ENCODE measurements at places on chromosomes 1 and 21. TPM values are rescaled to one million over a fixed set of nuclear protein-coding genes. Genes with fewer than 3 reads are reported as not detected.
A peak's percentile ranks its signal among the peaks of the same experiment; 100 is the strongest.

Gene NPR1
- total RNA-seq: 7.1 TPM

Gene RIPK4
- total RNA-seq: 8.2 TPM

Gene FCRL6
- total RNA-seq: 0.23 TPM

Gene CNR2
- not detected for total RNA-seq

Gene ILDR2
- 3.3 TPM for total RNA-seq

Gene WNT9A
- total RNA-seq: 0.05 TPM

Gene APCS
- total RNA-seq: 1,727 TPM

Gene AQP10
- total RNA-seq: not detected

Gene SLC30A2
- 0.33 TPM for total RNA-seq

Gene PROK1
- not detected for total RNA-seq

Gene AMPD1
- not detected for total RNA-seq

GRCh38 chr21:37627074-37627473, 260.5 kb downstream of the DYRK1A start:
- DNase-seq: peak; percentile 49

GRCh38 chr1:85677656-85678055, 30.6 kb downstream of the ZNHIT6 start:
- DNase-seq: no peak

GRCh38 chr1:99497690-99498089, 148.2 kb upstream of the PALMD start:
- no peak for DNase-seq

GRCh38 chr1:50793521-50793920, 166.5 kb downstream of the FAF1 start:
- DNase-seq: no peak

DNA sequence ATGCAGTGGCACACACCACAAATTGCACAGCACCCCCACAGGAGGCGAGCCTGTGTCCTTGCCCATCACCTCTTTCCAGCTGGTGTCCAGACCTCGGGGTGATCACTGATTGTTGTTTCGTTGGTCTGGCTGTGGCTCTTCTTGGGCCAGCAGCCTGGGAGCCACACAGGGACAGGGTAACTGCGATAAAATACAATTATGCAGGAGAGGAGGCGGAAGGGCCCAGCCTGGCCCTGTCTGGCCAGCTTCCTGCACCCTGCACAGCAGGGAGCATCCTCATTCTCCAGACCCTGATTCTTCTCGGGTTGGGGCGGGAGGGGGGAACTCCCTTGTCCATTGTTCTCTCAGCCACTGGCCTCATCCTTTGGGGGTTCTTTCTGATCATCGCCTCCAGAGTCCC, 83.6 kb downstream of the ADARB1 start:
- DNase-seq: no peak

- no peak for DNase-seq
These were observed 14.3 kb downstream of the KCNC4 start for GRCh38 chr1:110224240-110224995.

- no peak for DNase-seq
These were observed 186.1 kb downstream of the FGGY start for GRCh38 chr1:59482986-59483385.

GRCh38 chr1:116287341-116288200, 85.5 kb upstream of the ATP1A1 start:
- no peak for DNase-seq

GRCh38 chr1:12774801-12775345, 1.3 kb downstream of the PRAMEF12 start:
- no peak for DNase-seq

- no peak for DNase-seq
These were observed 659.9 kb downstream of the KCNT2 start for GRCh38 chr1:195948123-195948895.

DNA sequence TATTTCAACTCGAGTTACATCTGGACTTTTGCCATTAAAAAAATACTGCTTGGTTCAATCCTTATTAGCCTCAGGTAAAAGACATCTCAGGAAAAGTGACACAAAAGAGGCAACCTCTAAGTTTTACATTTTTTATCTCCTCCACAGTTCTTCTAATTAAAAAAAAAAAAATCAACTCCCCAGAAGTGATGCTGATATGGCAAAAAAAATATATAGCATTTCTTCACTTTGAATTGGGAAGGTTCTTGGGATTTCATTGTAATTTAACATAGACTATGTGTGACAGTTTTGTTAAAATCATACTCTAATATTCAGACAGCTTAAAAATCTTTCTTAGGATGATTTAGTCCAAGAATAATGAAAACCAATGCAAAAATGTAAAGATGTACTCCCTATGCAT, 87.9 kb downstream of the LRRC8C start:
- DNase-seq: no peak

GRCh38 chr1:244391761-244392160, 59.9 kb downstream of the ADSS2 start:
- DNase-seq: no peak

DNA sequence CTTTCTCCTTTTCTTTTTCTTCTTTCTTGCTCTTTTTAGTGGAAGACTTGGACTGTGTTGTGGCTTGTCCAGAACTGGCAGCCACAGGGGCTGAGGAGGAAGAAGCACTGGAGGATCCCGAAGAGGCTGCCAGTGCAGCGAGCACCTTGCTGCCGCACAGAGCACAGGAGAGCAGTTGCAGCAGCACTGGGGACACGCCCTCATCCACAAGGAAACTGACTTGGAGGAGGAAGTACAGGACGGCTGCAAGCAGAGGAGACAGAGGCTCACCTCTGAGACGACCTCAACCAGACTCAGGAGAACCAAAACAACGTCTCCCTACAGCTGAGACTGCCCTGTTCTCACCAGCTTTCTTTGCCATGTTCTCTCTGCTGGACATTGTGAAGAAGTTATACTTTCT, 88.9 kb downstream of the UBR4 start:
- DNase-seq: no peak

GRCh38 chr1:18539171-18539570, 58.4 kb downstream of the KLHDC7A start:
- DNase-seq: peak; percentile 38

GRCh38 chr1:191882870-191883269, 275.4 kb upstream of the RGS18 start:
- no peak for DNase-seq

GRCh38 chr1:26119892-26120608, 8.4 kb downstream of the PDIK1L start:
- DNase-seq: no peak

DNA sequence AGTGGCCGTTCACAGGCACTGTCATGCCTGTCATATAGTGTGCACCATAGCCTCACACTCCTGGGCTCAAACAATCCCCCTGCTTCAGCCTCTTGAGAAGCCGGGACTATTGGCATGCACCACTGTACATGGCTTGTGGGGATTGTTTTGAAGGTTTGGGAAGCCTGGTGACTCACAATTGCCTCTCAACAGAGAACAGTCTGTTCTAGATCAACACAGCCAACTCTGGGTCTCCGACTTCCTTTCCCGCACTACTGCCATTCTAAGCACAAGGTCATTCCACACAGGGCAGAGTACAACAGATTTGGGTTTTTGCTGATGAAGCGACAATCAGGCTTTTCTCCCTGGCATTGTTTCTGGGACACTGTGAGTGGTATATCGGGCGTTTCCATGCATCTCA, 15.5 kb upstream of the AHCTF1 start:
- DNase-seq: no peak

DNA sequence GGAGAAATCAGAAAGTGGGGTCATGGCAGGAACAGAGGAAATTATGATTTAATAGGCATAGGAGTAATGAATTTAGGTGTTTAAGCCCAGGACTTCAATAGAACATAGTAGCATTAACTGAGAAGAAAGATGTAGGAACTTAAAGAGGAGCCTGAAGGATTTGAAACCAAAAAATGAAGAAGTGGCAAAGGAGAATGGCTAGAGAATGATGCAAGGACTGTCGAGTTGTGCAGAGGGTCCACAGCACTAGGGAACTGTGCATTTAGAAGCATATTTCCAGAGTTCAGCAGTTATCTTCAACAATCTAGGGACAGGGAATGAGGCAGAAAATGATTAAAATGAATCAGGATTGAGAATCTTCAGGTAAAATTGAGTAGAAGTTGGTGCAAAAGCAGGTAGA, 328.1 kb upstream of the LYPLAL1 start:
- DNase-seq: no peak

DNA sequence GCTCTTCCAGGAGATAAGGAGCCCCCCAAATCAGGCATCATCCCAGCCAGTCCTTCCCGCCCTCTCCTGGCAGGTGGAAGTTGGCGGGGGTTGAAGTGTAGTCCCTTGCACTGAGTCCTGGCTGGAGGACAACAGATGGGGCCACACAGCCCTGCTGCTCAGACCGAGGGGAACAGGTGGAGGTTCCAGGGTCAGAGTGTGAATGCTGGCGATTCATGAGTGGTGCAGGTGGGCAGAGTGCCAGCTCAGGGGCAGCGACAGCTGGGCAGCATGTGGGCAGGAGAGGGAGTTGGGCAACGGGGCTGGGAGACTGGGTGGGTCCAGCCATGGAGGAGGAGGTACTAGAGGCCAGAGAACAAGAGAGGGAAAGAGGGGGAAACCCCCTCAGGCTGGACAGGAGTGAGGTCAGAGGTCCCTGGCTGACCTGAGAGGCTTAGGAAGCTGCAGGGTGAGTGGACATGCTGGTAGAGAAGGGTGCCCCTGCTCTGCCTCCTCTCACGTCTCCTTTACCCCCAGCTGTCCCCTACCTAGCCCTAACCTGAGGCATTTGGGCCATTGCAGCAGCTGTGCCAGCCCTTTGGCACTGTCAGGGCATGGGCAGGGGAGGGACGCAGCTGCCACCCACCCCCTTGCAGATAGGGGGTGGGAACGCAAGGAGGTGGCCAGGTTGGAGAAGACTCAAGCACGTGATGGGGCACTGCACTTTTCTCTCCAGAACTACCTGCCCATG, 11.3 kb upstream of the ADORA1 start:
- no peak for DNase-seq

DNA sequence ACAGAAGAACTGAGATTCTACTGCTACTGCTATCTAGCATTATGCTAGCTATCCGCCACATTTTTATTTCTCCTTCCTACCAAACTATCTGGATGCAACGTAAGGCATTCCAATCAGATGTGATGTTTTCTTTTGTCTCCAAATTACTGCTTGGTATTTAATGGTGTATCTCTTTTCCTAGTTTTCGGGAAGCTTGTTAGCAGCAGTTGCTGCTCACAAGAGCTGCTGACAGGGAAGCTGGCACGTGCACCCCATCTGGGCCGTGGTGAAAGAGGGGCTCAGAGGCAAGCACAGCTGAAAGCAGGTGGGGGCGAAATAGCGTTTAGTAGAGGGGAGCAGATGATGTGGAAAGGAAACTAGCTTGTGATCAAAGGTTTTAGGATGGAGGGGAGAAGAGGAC, 57.3 kb downstream of the JAK1 start:
- DNase-seq: no peak

DNA sequence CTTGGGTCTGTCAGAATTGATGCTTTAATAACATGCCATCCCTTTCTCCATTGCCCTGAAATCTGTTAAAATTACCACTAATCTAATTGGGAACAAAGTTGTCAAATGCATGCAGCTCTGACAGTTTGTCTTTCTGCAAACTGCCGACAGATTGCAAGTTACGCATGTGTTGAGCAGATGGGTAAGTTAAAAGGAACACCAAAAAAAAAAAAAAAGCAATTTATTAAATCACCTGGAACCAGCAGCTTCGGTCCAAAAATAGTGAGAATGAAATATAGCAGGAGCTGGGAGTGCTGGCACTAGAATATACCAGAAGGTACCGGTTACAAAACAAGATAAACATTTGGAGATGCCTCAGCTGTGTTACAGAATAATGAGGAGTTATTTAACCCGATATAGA, 149.6 kb upstream of the C1orf87 start:
- DNase-seq: no peak

GRCh38 chr1:230169454-230170152, 102.6 kb downstream of the GALNT2 start:
- peak; percentile 49 for DNase-seq

GRCh38 chr1:211339631-211340041, 13.0 kb downstream of the TRAF5 start:
- no peak for DNase-seq

DNA sequence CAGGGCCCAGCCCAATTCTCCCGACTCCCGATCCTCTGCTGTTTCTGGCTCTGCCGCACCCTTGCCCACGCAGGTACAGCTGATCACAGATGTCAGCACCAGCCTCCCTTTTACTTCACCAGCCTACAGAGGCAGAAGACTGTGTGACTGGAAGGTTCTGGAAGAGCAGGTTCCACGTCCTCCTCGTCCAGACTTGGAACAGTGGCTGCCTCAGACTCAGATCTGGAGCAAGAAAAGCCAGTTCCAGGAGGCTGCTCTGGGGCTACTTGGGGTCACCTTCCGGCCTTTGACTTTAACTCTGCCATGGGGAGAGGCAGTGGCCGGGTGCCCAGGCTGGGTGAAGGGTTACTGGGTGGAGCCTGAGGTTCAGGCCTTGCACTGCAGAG, 16.1 kb upstream of the KLHDC7A start:
- DNase-seq: peak; percentile 92

DNA sequence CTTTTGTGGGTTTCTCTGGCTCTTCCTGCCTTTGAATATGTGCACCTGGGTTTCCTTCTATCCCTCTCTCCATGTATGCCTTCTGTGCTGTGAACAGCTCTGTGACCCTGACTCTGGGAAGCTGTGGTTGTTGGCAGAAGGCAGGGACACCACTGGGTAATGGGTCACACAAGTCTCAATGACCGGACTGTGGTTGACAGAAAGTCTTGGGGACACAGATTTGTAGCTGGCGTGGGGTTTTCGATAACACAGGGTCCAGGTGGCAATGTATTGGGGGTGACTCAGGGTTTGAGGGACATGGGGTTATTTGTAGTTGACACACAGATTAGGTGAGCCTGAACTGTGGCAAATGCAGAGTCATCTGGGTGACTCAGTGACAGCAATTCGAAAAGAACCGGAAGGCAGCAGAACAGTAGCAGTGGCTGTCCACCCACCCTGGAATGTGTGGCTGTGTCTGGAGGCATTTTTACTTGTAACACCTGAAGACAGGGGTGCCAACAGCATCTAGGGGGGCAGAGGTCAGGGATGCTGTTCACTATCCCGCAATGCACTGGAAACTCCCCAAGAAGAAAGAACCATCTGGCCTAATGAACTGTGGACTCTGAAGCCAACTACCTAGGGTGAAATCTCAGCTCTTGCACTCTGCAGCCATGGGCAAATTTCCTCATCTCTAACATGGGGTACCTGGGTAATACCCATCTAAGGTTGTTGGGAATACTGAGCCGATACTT, 13.0 kb upstream of the SLC6A9 start:
- DNase-seq: no peak

GRCh38 chr1:230818901-230819300, 49.4 kb downstream of the C1orf198 start:
- no peak for DNase-seq

DNA sequence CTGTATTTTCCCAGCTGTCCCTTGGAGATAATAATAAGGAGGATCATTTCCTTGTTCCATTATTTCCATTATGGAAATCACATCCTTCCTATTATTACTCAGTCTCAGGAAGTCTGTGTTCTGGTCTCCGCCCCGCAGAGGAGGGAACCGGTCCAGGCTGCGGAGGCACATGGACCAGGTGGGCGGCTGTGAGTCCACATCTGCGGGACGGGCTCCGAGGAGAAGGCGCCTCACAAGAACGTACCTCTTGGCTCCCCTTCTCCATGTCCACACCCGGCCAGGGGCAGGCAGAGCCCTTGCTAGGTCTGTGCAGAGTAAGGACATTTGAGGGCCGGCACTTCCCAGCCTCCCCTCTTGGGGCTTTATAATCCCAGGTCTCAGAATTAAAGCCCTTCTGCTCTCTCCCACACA, 14.6 kb downstream of the RAB7B start:
- DNase-seq: no peak

GRCh38 chr21:45154511-45155508, 80.4 kb downstream of the ADARB1 start:
- no peak for DNase-seq
